ENCODE measurements at places on chromosomes 6 and 20. TPM values are rescaled to one million over a fixed set of nuclear protein-coding genes. Genes with fewer than 3 reads are reported as not detected.
A peak's percentile ranks its signal among the peaks of the same experiment; 100 is the strongest.

DNA sequence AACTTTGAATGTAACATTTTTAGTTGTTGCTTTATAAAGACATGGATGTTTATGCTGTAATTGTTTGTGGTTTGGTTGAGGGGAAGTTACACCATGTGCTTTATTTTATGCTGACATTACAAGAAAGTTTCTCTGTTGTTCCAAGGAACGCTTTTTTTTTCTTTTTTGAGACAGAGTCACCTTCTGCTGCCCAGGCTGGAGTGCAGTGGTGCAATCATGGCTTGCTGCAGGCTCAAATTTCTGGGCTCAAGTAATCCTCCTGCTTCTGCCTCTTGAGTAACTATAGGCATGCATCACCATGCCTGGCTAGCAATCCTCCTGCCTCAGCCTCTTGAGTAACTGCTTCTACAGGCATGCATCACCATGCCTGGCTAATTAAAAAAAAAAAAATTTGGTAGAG, 21.0 kb upstream of the IFNGR1 start:
- H3K4me3 ChIP-seq, result no peak overlapping the region
- H3K36me3 ChIP-seq, result no peaks in the 10 kb centered on the region
- peaks cover 34% of the 10 kb centered on the region for H3K4me1 ChIP-seq
- peak; percentile 93 for DNase-seq
- no peak overlapping the region for H3K27ac ChIP-seq

- no peak for DNase-seq
- no peak overlapping the region for H3K4me3 ChIP-seq
- no peak overlapping the region for H3K27ac ChIP-seq
- peaks cover 12% of the 10 kb centered on the region for H3K4me1 ChIP-seq
These were observed 54.8 kb downstream of the TNFAIP3 start for GRCh38 chr6:137921823-137922222.

GRCh38 chr6:125924169-125924568, 32.4 kb upstream of the HINT3 start:
- no peak overlapping the region for H3K27ac ChIP-seq
- H3K4me3 ChIP-seq, result no peak overlapping the region
- peaks cover 52% of the 10 kb centered on the region for H3K36me3 ChIP-seq
- no peaks in the 10 kb centered on the region for H3K27me3 ChIP-seq

DNA sequence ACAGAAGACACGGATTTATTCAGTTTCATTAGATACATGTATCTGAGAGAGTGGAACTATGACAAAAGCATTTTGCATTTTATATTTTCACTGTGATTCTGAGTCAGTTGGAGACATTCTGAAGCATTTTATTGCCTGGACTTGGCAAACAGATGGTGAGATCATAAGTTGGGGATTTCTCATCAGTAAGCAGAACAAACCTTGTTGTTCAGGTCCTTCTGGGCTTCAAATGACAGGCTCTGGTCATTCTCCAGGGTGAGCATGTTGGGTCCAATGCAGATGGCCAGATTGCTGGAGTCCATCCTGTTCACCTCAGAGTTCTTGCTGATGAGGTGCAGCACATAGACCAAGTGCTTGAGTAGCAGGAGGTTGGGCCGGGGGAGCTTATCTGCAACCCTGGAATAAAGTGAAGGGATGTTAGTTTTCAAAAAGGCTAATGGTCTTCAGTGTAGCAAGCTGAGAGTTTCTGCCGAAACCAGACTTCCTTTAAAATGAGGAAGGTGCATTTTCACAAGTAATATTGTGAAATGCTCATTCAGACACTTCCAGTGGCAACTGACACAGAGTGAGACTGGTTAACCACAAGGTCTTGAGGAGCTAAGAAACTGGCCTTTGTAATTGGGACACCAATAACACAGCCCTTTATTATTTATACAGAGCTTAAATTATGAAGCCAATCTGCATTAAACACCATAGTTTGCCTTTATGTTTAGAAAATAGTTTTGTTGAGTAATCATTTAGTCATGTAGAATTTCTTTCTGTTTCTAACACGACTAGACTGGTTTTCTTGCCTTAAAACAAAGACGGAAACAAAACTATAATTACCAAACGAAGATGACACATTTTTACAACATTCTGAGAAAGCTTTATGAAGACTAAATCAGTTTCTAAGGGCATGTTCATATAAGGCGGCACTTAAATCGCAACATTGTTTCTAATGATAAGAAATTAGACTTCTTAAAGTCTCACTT, 5.6 kb downstream of the TAGAP start:
- no peak overlapping the region for H3K27ac ChIP-seq
- H3K27me3 ChIP-seq, result no peaks in the 10 kb centered on the region
- no peak overlapping the region for H3K4me3 ChIP-seq
- DNase-seq, result no peak

DNA sequence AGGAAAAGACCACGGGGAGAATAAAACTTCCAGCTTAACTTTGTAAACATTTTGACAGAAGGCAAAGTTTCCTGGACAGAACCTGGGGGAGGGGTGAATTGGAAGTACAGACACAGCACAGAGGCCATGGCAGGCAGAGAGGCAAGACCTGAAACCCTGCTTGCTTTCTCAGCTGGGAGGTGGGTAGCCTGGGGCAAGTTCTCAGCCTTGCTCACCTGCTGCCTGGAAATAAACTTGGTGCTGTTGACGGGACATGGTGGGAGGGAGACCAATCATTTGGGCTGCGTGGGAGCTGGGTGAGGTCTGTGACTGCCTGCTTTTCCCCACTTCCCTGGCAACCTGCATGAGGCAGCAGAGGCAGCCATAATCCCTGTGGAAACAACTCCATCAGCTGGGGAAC, 221.3 kb downstream of the MOXD1 start:
- no peaks in the 10 kb centered on the region for H3K36me3 ChIP-seq
- no peaks in the 10 kb centered on the region for H3K27me3 ChIP-seq
- DNase-seq, result no peak
- no peaks in the 10 kb centered on the region for H3K4me1 ChIP-seq
- no peak overlapping the region for H3K27ac ChIP-seq

- no peak overlapping the region for H3K27ac ChIP-seq
- H3K36me3 ChIP-seq, result no peaks in the 10 kb centered on the region
- no peaks in the 10 kb centered on the region for H3K27me3 ChIP-seq
- H3K4me1 ChIP-seq, result peaks cover 48% of the 10 kb centered on the region
These were observed 50.1 kb downstream of the CARMIL1 start for GRCh38 chr6:25329161-25329817.

GRCh38 chr6:161220346-161220745, 53.5 kb downstream of the AGPAT4 start:
- H3K4me3 ChIP-seq, result no peak overlapping the region
- no peaks in the 10 kb centered on the region for H3K27me3 ChIP-seq
- no peaks in the 10 kb centered on the region for H3K4me1 ChIP-seq

Gene PTCRA
- total RNA-seq, result not detected

Gene MYO6
- total RNA-seq, result 20.4 TPM

Gene DEFB132
- not detected for total RNA-seq

Gene SGK2
- 5.4 TPM for total RNA-seq

Gene MUC22
- total RNA-seq, result 2.9 TPM
